ENCODE measurements at places on chromosomes 2 and 18.

DNA sequence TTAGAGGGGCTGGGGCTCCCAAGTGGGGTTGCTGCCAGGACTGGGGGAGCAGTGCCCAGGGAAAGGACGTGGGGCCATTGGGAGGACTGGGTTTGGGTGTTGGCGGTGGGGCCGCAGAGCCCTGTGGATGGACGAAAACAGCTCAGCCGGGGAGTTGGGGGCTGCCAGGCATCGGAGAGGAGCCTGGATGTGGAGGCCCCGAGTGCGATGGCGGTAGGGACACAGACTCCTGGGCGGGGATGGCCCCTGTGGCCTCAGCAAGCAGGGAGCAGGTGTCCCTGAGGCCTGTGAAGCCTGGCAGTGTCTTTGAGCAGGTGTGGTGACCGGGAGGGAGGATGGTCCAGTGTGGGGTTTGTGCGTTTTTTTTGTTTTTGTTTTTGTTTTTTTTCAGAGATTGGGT, 13.3 kb downstream of the CTDP1 start:
- DNase-seq: no peak

DNA sequence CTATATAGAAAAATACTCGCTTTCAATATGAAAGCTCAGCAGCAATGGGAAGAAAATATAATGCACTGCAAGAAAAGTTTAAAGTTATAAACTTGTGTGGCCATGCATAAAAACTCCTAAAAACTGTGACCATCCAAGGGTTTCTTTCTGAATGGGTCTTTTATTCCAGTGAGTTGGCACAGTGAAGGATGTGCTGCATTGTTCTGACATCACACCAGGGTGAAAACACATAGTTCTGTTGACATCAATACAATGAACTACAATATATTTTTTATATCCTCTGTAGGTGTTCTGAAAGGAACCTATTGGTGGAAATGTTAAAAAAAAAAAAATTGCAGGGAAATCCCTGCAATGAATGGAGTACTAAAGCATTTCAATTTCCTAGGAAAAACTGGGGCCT, 80.2 kb downstream of the CDH20 start:
- DNase-seq: no peak

DNA sequence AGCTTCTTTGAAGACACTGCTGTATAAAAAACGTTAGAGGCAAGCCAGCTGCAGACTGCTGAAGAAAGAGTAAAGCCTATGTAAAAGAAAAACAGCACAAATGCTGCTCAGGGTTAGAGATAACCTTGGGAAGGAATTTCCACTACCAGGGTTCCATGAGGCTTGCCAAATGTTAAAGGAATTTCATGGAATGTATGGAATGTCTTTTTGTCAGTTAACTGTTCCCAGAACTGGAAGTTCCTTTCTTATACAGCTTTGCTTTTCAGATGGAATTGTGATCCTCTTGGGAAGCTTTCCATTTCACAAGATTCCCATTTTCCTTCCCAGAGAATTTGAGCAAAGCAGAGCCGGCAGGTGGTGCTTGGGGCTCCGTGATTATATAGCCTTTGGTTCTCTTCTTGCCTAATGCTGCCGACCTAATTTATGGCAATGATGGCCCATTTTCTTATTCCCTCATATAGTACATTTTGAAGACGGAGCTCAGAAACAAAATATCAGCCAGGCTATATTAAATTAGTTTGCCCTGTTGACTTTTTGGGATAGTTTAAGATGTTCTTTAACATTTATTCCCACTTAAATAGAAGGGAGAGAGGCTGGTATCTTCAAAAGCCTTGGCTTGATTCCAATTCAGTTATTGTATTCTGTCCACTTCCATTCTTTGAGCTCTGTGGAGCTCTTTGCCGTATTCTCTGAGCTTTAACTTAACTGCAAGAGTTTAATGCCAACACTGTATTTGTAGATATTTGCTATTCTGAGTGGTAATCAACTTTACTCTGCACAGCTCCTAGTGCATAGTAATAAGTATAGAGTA, 162.3 kb downstream of the PHLPP1 start:
- no peak for DNase-seq

DNA sequence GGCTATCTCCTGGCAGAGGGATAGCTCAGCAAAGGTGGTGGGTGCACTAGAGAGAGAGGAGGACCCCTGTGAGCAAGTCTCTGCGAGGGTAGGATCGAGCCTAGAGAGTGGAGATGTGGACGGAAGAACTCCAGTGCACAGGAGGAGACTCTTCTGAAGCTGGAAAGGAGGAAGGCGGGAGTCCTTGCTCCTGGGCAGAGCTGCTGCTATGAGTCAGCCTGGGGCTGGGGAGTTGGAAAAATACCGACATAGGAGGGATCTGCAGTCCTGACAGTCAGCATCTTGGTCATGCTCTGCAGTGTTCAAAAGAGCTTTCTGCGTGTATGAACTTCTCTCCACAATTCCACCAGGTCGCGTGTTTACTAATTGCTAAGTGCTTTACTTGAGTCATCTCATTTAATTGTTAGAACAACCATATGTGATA, 233.8 kb downstream of the LDLRAD4 start:
- DNase-seq: no peak

GRCh38 chr2:144162652-144163051, 357.3 kb downstream of the ZEB2 start:
- DNase-seq: no peak

DNA sequence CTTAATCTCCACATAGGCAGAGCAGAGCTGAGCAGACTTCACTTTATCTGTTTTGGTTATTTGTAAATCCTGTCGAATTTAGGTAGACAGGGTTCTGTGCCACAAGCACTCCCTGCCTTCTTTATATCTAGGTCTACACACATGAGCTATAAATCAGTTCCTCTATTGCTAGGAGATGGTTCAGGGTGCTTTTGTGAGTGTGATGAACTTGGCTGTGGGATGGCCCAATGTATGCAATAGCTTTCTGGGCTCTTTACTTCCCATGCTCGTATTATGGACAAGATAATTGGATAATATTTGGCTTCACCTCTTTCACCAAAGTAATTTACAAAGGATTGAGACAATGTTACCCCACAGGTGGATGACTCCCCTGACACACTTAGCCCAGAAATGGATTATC, 72.2 kb downstream of the PLB1 start:
- no peak for DNase-seq

- DNase-seq: no peak
Measured at GRCh38 chr18:596288-596881, 403 bp upstream of the CLUL1 start.

DNA sequence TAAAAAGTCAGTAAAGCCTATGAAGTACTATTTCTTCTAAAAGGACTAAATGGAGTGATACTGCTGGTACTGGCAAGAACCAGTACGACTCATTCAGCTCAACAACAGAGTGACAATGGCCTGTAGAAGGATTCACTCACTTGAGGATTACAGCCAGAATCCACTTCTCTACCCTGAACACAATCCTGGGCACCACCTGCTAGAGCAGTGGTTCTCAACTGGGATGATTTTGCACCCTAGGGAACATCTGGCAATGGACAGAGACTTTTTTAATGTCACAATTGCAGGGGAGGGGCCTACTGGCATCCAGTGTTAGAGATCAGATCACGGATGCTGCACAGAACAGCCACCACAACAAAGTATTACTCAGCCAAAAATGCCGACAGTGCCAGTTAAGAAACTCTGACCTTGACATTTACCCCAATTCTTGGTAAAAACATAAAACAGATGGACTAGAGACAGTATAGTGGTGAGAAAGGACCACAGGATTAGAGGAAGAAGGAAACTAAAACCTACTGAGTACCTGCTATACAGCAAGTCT, 5.0 kb downstream of the SPIRE1 start:
- DNase-seq: no peak

DNA sequence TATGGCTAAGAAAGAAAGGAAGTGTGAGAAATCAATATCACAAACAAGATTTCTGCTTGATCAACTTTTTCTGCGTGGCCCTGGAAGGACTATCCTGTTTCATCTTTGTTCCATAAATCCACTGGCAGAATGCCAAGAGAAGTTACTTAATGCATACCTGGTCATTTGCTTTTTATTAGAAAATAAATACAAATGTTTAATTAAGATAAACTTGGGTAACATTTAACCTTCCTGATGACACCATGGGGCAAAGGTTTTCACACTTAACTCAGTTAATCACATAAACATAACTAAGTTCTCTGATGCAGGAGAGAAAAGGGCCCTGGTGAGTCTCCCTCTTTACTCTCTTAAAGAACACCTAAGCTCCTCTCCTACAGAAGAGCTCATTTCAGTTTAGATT, 203.3 kb downstream of the AFF3 start:
- no peak for DNase-seq

- DNase-seq: no peak
Measured at GRCh38 chr2:161992531-161992930, 81.5 kb downstream of the DPP4 start.

- DNase-seq: peak; percentile 43
Measured at GRCh38 chr2:102001767-102002142, 10.0 kb downstream of the IL1R2 start.

DNA sequence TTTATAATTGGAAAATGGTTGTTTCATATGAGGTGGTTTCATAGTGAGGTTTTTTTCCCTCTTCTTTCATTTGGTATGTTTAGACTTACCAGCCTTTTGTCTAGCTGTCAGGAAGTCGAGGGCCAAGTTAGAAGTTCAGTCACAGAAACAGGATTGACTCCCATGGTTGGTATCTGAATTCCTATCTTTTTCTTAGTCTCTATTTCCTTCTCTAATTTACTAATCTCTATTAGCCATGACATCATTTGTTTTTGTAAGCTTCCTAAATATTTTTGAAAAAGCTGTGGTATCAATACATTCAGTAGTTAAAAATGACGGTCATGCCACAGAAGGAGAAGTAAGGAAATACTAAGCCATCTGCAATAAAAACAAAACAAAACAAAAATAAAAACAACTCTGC, 206.9 kb downstream of the CCDC85A start:
- no peak for DNase-seq

DNA sequence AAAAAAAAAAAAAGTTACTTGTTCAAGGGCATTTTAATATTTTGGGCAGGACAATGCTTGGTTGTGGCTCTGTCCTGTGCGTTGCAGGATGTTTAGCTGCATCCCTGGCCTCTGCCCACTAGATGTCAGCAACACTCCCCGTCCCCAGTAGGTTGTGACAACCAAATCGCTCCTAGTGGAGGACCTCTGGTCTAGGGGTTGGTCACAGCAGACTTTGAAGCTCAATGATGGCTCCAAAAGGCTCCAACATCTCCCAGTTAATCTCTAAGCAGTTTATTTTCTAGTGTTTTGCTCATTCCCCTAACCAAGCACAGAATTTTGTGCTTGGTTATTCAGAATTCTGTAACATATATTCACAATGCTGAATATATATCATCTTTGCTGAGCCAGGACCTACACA, 67.0 kb downstream of the CHRNA1 start:
- no peak for DNase-seq

DNA sequence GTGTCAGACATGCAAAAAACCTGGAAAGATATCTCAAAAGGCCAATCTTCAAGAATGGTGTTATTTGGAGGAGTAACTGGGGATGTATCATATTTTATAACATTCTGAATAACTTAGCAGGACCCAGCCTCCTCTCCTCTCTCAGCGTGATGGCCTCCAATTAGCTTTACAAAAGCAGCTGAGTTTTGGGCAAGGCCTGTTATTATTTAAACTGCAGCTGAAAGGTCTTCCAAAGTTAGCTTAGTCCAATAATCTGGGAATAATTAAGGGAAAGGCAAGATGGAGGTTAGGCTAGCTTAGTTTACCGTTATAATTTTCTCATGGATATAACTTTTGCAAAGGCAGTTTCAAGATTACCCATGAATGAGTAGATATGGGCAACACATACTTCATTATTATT, 32.8 kb upstream of the MPPE1 start:
- no peak for DNase-seq

DNA sequence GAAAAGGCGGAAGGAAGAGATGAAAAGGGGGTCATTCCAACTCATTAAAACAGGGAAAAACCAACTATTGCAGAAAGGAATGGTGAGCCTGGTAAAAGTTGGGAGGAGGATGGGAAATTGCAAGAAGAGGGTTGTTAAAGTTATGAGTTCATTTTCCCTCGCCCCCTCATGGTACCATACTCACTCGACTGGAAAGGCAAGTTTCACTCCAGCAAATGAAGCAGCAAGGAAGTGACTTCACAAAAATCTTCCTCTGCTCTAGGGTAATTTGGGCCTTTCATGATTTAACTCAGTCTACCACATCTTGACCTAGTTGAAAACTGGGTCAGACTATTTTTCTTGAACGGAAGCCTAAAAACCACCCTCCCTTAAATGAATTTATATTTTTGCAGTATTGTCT, 22.8 kb upstream of the DAW1 start:
- DNase-seq: no peak
